A549 treated with Mapracorat at 1 μM for 4 hours (cell line): ENCODE measurements at places on chromosomes 7 and 10. TPM values are rescaled to one million over a fixed set of nuclear protein-coding genes. Genes with fewer than 3 reads are reported as not detected.

TUBB8 gene
- total RNA-seq, result 0.07 to 0.16 TPM (median 0.09 TPM) in 4 of 5 replicates, not detected in the other

ZPBP gene
- not detected in 5 replicates for total RNA-seq

ABLIM1 gene
- total RNA-seq, result 31.1 to 42.0 TPM (median 34.1 TPM) in 5 replicates

NAT16 gene
- 0.15 to 0.20 TPM (median 0.15 TPM) in 5 replicates for total RNA-seq

IL6 gene
- total RNA-seq, result 1.1 to 3.5 TPM (median 1.6 TPM) in 5 replicates

TWIST1 gene
- total RNA-seq, result 1.5 to 4.4 TPM (median 3.9 TPM) in 5 replicates

DENND2A gene
- 0.41 to 1.0 TPM (median 0.55 TPM) in 5 replicates for total RNA-seq

BLNK gene
- total RNA-seq, result 0.07 TPM in 1 of 5 replicates, not detected in the others

CLDN12 gene
- 27.5 to 35.2 TPM (median 32.4 TPM) in 5 replicates for total RNA-seq

KIAA1549 gene
- 4.7 to 6.7 TPM (median 5.8 TPM) in 5 replicates for total RNA-seq

C10orf62 gene
- total RNA-seq, result not detected in 5 replicates

MKX gene
- total RNA-seq, result not detected in 5 replicates

ALOX5 gene
- 0.25 to 0.83 TPM (median 0.36 TPM) in 5 replicates for total RNA-seq

FBXO24 gene
- total RNA-seq, result 0.12 to 0.56 TPM (median 0.28 TPM) in 4 of 5 replicates, not detected in the other

CCDC172 gene
- total RNA-seq, result not detected in 5 replicates

SP8 gene
- total RNA-seq, result not detected in 5 replicates

TFEC gene
- total RNA-seq, result 0.22 TPM in 1 of 5 replicates, not detected in the others

SOSTDC1 gene
- total RNA-seq, result not detected in 5 replicates

ABCC2 gene
- total RNA-seq, result 119 to 142 TPM (median 123 TPM) in 5 replicates
